ENCODE measurements at places on chromosomes 3 and 15. TPM values are rescaled to one million over a fixed set of nuclear protein-coding genes. Genes with fewer than 3 reads are reported as not detected.

KY gene
- polyA plus RNA-seq = 0.13 TPM

- DNase-seq = no peak
These were observed 84.0 kb upstream of the TRA2B start for GRCh38 chr3:186021673-186022362.

DNA sequence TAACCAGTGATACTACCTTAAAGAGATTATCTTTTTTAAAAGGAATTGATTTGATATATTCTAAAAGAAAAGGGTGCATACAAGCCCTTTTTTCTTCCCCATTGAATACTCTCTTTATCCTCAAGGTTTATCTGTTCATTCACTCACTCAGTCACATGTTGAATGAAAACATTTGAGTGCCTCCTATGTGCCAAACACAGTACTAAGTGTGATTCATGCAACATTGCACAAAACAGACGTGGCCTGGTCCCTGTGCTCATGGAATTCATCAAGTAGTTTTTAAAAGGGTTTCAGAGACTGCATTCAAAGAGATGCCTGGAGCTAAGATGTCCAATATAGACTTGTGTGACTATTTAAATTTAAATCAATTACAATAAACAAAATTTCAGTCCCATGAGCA, 462.2 kb upstream of the MDFIC2 start:
- DNase-seq = no peak

DNA sequence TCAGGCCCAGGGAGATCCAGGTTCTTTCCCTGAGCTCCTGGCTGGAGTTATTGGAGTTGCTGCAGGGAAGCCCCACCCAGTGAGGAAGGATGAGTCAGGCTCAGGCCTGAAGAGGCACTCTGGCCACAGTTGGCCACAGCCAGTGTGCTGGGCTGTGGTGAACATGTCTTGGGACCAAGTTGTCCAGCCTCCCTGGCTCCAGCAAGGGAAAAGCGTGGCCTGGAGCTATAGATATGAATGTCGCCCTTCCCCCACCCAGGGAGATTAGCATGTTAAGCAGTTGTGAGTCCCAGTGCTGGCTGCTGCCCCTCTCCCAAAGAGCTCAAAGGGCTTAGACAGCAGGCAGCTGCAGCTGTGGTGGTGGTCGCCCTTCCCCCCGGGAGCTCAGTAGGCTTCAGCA, 963.2 kb downstream of the ROBO2 start:
- DNase-seq = no peak

- DNase-seq = no peak
These were observed 86.6 kb downstream of the GPR156 start for GRCh38 chr3:120198305-120198878.

- no peak for DNase-seq
These were observed 134.1 kb downstream of the SRGAP3 start for GRCh38 chr3:9115336-9115735.

DNA sequence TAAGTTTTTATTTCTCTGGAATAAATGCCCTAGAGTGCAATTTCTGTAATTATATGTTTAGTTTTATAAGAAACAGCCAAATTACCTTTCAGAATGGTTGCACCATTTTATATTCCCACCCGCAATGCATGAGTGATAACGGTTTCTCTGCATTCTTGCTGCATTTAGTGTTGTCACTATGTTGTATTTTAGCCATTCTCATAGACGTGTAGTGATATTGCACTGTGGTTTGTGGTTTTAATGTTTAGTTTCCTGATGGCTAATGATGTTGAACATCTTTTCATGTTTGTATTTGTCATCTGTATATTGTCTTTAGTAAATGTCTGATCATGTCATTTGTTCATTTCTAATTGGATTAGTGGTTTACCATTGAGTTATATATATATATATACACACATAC, 73.0 kb upstream of the GOLIM4 start:
- DNase-seq = no peak

DNA sequence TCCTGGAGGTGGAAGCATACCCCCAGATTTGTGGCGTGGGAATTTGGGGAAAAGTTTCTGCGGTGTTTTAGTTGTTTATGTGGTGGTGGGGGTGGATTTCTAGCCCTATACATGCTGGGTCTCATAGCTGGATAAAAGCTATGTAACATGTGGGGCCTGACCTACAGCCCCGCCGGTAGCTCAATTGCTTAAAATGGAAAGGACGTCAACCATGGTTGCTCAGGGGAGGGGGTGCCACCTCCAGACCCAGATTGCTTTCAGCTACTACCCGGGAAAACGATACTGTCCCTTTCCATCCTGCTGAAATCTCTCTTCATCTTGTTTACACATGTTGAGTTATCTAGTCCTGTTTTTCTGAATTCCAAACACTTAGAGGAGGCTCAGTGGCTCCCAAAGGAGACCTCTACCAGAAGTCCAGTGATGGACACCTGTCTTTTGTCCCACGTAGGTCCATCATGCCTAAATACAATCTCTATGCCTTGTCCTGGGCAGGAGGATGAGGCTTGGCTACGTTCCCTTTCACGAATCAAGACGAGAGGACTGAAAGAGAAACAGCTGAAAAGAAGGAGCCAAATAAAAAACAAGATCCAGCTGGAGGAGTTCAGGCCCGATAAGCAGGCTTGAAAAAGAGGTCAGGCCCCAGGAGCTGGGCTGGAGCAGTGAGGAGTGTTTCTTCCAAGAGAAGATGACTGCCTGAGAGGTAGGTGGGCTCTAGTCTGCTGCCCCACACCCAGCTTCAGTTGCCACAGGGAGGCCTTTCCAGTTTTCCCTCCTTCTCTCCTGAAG, 72.1 kb upstream of the TPRG1 start:
- peak; percentile 67 for DNase-seq

All from sigmoid colon (tissue), 7 donors.